T-cell (primary cell): ENCODE measurements at places on chromosomes 13 and 19. TPM values are rescaled to one million over a fixed set of nuclear protein-coding genes. Genes with fewer than 3 reads are reported as not detected.
A peak's percentile ranks its signal among the peaks of the same experiment; 100 is the strongest.

DNA sequence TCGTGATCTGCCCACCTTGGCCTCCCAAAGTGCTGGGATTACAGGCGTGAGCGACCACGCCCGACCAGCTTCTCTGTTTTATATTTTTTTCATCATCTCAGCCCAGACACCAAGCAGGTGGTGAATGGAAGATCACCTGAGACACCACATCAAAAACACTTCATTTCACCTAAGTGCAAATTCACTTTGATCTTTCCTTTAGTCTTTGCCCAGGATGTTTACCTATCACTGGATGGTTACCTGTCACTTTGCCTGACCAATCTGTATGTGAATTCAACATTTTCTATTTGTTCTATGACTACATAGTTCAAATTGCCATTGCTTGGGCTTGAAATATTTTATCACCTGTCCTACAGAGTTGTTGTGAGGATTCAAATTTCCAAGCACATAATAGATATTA, 65.7 kb downstream of the PAN3 start:
- DNase-seq = no peak
- no peaks in the 10 kb centered on the region for H3K27me3 ChIP-seq
- no peak overlapping the region for H3K27ac ChIP-seq
- peaks cover 10% of the 10 kb centered on the region for H3K4me1 ChIP-seq

GRCh38 chr13:82878536-82878935, 1003.7 kb downstream of the SLITRK1 start:
- H3K27me3 ChIP-seq = no peaks in the 10 kb centered on the region
- no peak overlapping the region for H3K27ac ChIP-seq
- H3K36me3 ChIP-seq = no peaks in the 10 kb centered on the region
- no peak for DNase-seq

DNA sequence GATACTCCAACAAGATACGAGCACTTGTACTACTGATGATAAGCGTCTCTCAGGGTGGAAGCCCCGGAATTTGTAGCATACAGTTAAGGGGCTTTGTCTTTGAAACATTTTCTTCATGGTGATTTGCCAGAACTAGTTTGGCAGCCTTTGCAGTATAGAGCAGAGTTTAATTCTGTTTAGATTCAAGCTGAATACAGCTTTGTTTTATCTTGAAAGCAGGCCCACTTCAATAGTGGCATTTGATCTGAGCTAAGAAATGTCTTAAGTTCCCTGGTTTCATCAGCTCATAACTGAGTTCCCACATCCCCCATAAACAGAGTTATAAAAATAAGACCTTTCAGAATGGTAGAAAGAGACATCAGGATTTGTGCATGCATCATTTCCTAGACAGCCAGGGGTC, 125.9 kb downstream of the MIPEP start:
- no peak for DNase-seq
- H3K27ac ChIP-seq = no peak overlapping the region
- no peak overlapping the region for H3K4me3 ChIP-seq
- H3K27me3 ChIP-seq = no peaks in the 10 kb centered on the region
- H3K36me3 ChIP-seq = no peaks in the 10 kb centered on the region

- H3K4me3 ChIP-seq = no peak overlapping the region
- peaks cover 8% of the 10 kb centered on the region for H3K4me1 ChIP-seq
- H3K27me3 ChIP-seq = peaks cover 29% of the 10 kb centered on the region
- no peak overlapping the region for H3K27ac ChIP-seq
- H3K36me3 ChIP-seq = no peaks in the 10 kb centered on the region
These were observed 9.7 kb downstream of the EXOC3L2 start for GRCh38 chr19:45235485-45235884.

- H3K4me1 ChIP-seq = peaks cover 70% of the 10 kb centered on the region
- DNase-seq = peak; percentile 95
These were observed 5.8 kb downstream of the KLF2 start for GRCh38 chr19:16330368-16330801.

DNA sequence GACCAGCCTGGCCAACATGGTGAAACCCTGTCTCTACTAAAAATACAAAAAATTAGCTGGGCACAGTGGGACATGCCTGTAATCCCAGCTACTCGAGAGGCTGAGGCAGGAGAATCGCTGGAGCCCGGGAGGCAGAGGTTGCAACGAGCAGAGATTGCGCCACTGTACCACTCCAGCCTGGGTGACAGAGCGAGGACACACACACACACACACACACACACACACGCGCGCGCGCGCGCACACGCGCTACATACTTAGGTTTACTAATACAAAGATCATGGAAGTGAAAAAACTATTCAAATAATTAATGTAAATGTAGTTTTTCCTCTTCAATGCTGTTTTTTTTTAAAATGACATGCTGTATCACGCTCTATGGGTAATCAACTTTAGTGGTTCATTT, 58.5 kb upstream of the ZDHHC20 start:
- H3K27ac ChIP-seq = no peak overlapping the region
- no peaks in the 10 kb centered on the region for H3K27me3 ChIP-seq
- H3K4me3 ChIP-seq = no peak overlapping the region
- H3K36me3 ChIP-seq = peaks cover 37% of the 10 kb centered on the region
- no peaks in the 10 kb centered on the region for H3K4me1 ChIP-seq

- H3K27me3 ChIP-seq = peaks cover 6% of the 10 kb centered on the region
- peak overlapping the region; percentile 99 for H3K4me3 ChIP-seq
- peak overlapping the region; percentile 47 for H3K27ac ChIP-seq
- H3K4me1 ChIP-seq = peaks cover 43% of the 10 kb centered on the region
- H3K36me3 ChIP-seq = peaks cover 9% of the 10 kb centered on the region
These were observed 536 bp downstream of the FAM32A start for GRCh38 chr19:16185768-16186123.

GRCh38 chr13:77896536-77896935, 22.1 kb downstream of the EDNRB start:
- no peak overlapping the region for H3K4me3 ChIP-seq
- no peaks in the 10 kb centered on the region for H3K27me3 ChIP-seq
- H3K4me1 ChIP-seq = no peaks in the 10 kb centered on the region
- DNase-seq = no peak
- H3K36me3 ChIP-seq = no peaks in the 10 kb centered on the region
- H3K27ac ChIP-seq = no peak overlapping the region

- H3K27me3 ChIP-seq = no peaks in the 10 kb centered on the region
- no peak for DNase-seq
- H3K4me3 ChIP-seq = no peak overlapping the region
- H3K27ac ChIP-seq = no peak overlapping the region
- H3K4me1 ChIP-seq = peaks cover 51% of the 10 kb centered on the region
These were observed 6.4 kb downstream of the JAK3 start for GRCh38 chr19:17841371-17841809.

GRCh38 chr19:39419003-39419402, 6.5 kb downstream of the PLEKHG2 start:
- H3K27ac ChIP-seq = no peak overlapping the region
- DNase-seq = no peak
- no peaks in the 10 kb centered on the region for H3K27me3 ChIP-seq
- H3K4me1 ChIP-seq = no peaks in the 10 kb centered on the region
- H3K4me3 ChIP-seq = no peak overlapping the region
- peaks cover 43% of the 10 kb centered on the region for H3K36me3 ChIP-seq

- H3K4me1 ChIP-seq = no peaks in the 10 kb centered on the region
- DNase-seq = no peak
- no peak overlapping the region for H3K27ac ChIP-seq
- no peak overlapping the region for H3K4me3 ChIP-seq
These were observed 8.5 kb upstream of the TPT1 start for GRCh38 chr13:45349438-45349837.

GRCh38 chr13:35646056-35646774, 169.7 kb upstream of the MAB21L1 start:
- no peaks in the 10 kb centered on the region for H3K36me3 ChIP-seq
- no peak overlapping the region for H3K27ac ChIP-seq
- H3K4me3 ChIP-seq = no peak overlapping the region
- H3K4me1 ChIP-seq = no peaks in the 10 kb centered on the region
- H3K27me3 ChIP-seq = no peaks in the 10 kb centered on the region

DNA sequence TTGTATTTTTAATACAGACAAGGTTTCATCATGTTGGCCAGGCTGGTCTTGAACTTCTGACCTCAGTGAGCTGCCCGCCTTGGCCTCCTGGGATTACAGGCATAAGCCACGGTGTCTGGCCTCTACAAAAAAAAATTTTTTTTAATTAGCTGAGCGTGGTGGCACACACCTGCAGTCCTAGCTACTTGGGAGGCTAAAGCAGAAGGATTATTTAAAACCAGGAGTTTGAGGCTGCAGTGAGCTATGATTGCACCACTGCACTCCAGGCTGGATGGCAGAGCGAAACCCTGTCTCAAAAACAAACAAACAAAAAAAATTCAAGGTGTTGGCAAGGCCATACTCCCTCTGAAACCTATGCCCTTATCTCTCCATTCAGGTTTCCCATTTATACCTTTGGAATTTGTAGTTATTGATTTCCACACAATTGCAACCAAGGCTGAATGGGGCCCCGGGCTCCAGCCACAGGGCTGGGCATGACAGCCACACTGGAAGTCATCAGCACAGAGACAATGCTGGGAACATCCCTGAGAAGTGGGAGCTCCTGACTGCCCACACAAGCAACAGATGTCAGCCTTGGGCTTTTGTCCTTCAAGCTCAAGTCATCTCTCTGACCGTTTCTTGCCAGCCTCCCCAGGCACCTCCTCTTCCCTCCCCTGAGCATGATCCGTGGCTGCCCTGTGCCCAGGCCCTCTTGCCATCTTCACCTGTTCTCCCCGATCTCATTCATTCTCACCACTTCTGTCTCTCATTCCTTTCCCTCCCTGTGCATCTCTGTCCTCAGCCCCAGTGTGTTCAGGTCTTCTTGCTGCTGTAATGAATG, 27.2 kb upstream of the CALM3 start:
- DNase-seq = no peak
- peaks cover 21% of the 10 kb centered on the region for H3K4me1 ChIP-seq
- no peaks in the 10 kb centered on the region for H3K36me3 ChIP-seq

DNA sequence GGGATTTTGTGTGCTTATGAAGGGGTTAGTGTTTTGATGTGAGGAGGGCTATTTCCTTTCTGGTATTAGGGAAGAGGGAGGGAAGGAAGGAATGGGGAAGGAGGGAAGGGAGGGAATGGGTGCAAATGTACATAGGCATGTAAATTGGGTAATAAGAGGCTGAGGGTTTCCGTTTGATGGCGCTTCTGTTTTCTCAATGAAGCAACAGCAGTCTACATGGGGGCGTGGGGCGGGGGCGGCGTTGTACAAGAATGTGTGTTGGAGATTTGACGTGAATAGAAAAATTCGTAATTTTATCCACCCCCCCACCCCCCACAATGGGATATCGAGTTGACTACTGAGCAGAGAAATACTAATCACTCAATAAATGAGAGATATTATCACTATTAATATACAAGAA, 52.5 kb downstream of the PDS5B start:
- no peaks in the 10 kb centered on the region for H3K27me3 ChIP-seq
- no peaks in the 10 kb centered on the region for H3K36me3 ChIP-seq
- H3K4me1 ChIP-seq = peaks cover 4% of the 10 kb centered on the region
- H3K27ac ChIP-seq = no peak overlapping the region

GRCh38 chr19:7870571-7871436, 3.4 kb downstream of the PRR36 start:
- peaks cover 63% of the 10 kb centered on the region for H3K4me1 ChIP-seq
- no peak overlapping the region for H3K4me3 ChIP-seq
- H3K36me3 ChIP-seq = no peaks in the 10 kb centered on the region
- no peak for DNase-seq
- H3K27me3 ChIP-seq = no peaks in the 10 kb centered on the region

- no peak overlapping the region for H3K27ac ChIP-seq
- no peaks in the 10 kb centered on the region for H3K27me3 ChIP-seq
- H3K4me3 ChIP-seq = no peak overlapping the region
- H3K36me3 ChIP-seq = no peaks in the 10 kb centered on the region
- no peaks in the 10 kb centered on the region for H3K4me1 ChIP-seq
These were observed 397.5 kb downstream of the DIAPH3 start for GRCh38 chr13:59766236-59766635.

- no peaks in the 10 kb centered on the region for H3K36me3 ChIP-seq
- H3K27me3 ChIP-seq = no peaks in the 10 kb centered on the region
- H3K27ac ChIP-seq = no peak overlapping the region
- H3K4me1 ChIP-seq = no peaks in the 10 kb centered on the region
- DNase-seq = no peak
- no peak overlapping the region for H3K4me3 ChIP-seq
These were observed 583.0 kb upstream of the ATXN8OS start for GRCh38 chr13:69524459-69525150.

DNA sequence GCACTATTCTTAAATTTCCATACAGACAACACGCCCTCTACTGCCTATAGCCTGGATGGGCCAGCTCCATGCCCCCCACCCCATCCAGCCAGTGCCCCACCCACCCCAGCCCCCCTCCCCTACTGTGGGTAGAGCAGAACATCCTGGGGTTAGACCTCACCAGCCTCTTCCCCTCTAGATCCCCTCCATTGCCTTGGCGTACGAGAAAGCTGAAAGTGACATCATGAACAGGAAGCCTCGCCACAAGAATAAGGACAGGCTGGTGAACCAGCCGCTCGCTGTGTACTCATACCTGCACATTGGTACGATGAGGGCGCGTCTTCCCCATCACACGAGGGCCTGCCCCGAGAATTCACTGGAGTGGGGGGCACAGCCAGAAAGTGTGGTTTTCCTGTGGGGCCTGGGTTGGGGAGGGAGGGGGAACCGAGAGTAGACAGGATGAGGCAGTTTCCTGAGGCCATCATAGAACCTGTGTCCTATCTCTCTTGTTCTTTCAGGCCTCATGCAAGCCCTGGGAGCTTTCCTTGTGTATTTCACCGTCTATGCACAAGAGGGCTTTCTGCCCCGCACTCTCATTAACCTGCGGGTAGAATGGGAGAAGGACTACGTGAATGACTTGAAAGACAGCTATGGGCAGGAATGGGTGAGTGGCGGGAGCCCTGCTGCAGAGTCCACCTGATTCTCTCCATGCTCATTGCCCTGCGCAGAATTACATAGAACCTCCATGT, 29.1 kb downstream of the ATP12A start:
- DNase-seq = peak; percentile 72
- H3K27ac ChIP-seq = peak overlapping the region; percentile 52
- peaks cover 13% of the 10 kb centered on the region for H3K4me1 ChIP-seq
- no peaks in the 10 kb centered on the region for H3K36me3 ChIP-seq
- no peak overlapping the region for H3K4me3 ChIP-seq
- no peaks in the 10 kb centered on the region for H3K27me3 ChIP-seq

- no peak for DNase-seq
- H3K27ac ChIP-seq = no peak overlapping the region
- H3K27me3 ChIP-seq = no peaks in the 10 kb centered on the region
These were observed 21.1 kb downstream of the CEACAM8 start for GRCh38 chr19:42573642-42574041.

- peaks cover 4% of the 10 kb centered on the region for H3K4me1 ChIP-seq
- peak; percentile 91 for DNase-seq
- no peaks in the 10 kb centered on the region for H3K36me3 ChIP-seq
These were observed 51.3 kb downstream of the CELF5 start for GRCh38 chr19:3275583-3276340.

KLHL1 gene
- total RNA-seq = not detected

ZGLP1 gene
- total RNA-seq = 11.0 TPM

ATXN8OS gene
- total RNA-seq = not detected

ZNF493 gene
- total RNA-seq = 33.5 TPM

KLK6 gene
- total RNA-seq = not detected

UBAC2 gene
- total RNA-seq = 93.8 TPM

LRG1 gene
- 0.13 TPM for total RNA-seq

ARGLU1 gene
- 183 TPM for total RNA-seq

ZNF723 gene
- not detected for total RNA-seq

WDR87 gene
- not detected for total RNA-seq

KATNAL1 gene
- 7.3 TPM for total RNA-seq
